ENCODE measurements at places on chromosomes 6 and 20. TPM values are rescaled to one million over a fixed set of nuclear protein-coding genes. Genes with fewer than 3 reads are reported as not detected.

GRCh38 chr6:127110712-127111111, 7.8 kb upstream of the RSPO3 start:
- no peak for DNase-seq

DNA sequence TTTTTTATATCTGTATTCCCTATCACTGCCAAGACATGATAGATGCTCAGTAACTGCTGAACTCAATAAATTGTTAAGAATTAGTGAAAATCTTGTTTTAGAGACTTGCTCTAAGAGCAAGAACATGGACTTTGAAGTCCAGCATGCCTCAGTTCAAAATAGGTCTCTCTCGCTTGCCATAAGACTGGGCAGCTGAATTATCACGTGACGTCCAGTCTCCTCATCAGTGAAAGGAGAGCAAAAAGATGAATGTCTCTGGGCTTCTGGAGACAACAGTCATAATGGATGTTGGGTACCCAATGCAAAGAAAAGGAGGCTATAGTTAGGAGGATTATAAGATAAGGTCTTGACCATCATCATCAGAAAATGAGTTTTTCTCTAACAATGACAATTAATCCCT, 82.1 kb downstream of the IYD start:
- no peak for DNase-seq

- no peak for DNase-seq
These were observed 418.0 kb upstream of the IMPG1 start for GRCh38 chr6:76490456-76490855.

- DNase-seq, result no peak
These were observed 280.1 kb upstream of the PLCB4 start for GRCh38 chr20:8788831-8789230.

DNA sequence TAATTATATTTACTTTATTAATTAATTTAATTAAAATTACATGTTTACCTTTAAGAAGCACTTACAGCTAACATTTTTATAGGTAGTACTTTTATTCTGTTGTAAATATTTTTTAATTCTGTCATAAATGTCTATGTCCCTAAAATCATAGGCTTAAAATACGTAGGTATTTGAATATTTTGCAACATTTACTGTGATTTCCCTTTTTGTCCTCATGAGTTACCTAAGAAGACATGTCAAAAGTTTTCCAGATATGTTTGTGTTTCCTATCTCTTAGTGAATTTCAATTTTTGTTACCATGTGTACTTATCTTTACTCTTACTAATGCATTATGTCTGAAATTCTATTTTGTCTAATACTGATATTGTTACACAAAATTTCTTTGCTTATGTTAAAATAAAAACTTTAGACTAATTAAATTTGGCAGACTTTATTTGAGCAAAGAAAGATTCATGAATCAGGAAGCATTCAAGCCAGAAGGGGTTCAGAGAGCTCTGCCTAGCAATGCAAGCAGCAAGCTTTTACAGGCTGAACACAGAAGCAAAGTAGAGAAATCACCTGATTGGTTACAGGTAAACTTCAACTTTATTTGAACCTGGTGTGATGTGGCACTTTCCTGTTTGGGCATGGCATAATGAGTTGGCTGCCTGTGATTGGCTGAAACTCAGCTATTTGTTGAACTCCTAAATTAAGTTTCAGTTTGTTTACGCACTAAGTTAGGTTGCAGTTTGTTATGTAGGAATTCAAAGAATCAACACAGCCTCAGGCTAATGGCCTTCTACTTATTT, 123.2 kb upstream of the TMEM170B start:
- no peak for DNase-seq

DNA sequence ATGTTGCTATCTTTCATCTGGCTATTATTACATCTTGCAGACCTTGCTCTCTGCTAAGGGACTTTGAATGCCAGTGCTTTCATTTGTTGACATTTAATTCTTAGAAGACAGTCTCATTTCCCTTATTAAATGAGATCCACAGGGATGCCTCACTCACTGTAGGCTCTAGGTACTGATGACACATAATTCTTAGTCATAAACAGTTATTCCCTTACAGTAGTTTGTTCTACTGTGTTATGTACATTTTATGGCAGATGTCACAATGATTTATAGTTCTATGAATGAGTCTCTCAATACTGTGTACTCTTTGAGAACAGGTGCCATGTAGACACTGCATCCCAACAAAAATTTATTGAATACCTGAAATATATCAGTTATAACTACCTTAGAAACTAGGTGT, 70.3 kb downstream of the FAM83B start:
- no peak for DNase-seq

- DNase-seq, result no peak
These were observed 11.3 kb upstream of the ZNF335 start for GRCh38 chr20:45983279-45983743.

DNA sequence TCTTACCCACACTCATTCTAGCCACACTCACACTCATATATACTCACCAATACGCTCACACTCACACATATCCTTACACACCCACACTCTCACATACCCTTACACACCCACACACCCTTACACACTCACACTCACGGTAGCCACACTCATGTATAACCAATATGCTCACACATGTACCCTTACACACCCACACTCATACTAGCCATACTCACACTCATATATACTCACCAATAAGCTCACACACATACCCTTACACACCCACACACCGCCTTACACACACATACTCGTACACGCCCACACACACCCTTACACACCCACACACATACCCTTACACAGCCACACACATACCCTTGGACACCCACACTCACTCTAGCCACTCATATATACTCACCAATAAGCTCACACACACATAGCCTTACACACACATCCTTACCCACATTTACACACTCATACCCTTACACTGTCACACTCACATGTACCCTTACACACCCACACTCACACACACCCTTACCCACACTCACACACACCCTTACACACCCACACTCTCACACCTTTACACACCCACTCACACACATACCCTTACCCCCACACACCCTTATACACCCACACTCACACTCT, 192.5 kb upstream of the SNX9 start:
- no peak for DNase-seq

Gene CST5
- not detected for total RNA-seq

Gene PKIB
- 2.1 TPM for total RNA-seq

Gene ID4
- total RNA-seq, result 0.70 TPM

Gene FGD2
- total RNA-seq, result 10.3 TPM

Measured in left lobe of liver (tissue), 2 donors.